ENCODE measurements at places on chromosomes 2 and 18.
A peak's percentile ranks its signal among the peaks of the same experiment; 100 is the strongest.

DNA sequence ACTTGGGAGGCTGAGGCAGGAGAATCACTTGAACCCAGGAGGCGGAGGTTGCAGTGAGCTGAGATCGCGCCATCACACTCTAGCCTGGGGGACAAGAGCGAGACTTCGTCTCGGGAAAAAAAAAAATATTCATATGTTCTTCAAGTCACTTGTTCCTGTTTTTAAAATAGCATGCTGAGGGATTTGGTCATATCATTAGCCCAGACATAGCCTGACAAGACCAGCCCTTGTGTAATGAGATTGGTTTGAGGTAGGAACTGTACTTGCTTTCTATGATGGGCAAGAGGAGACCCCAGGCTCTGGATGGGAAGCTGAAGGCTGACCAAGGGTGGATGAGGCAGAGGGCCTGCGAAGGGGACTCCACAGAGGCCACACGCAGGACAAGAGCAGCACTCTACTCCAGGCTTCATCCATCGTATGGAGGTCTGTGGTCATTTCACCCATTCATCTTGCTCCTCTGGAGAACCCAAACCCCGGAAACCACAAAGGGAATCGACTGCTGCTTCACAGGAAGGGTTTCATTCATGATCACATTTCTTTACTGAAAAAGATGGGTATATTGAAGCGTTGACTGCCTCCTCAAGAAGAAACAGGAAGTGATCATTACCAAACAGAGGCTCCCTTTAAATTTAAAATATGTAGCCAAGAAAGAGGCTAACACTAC, 87.1 kb upstream of the ZNF397 start:
- DNase-seq: no peak

DNA sequence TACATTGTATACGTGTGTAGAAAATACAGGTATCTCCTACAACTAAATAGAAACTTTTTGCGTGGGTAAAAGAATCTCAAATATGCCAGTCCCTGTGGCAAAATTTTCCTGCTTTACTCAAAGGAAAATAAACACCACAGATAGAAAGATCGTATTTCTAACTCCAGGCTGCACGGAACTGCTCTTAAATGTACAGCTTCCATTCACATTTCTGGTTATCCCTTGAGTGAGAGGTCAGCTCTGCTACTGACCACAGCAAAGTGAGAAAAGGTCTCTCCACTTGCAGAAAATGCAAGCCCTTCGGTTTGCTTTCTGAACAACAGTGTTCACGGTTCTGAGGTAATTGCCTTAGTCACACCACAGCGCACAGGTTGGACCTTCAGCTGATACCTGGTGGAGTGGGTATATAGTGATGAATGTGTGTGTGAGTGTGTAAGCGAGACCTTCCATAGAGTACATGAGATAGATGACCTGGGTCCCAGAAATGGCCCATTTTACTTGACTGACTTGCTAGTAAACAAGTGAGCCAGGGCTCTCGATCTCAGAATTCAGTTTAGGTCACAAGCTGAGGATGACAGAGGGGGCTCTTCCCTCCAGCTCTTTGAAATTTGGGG, 52.1 kb downstream of the ALPK2 start:
- no peak for DNase-seq

DNA sequence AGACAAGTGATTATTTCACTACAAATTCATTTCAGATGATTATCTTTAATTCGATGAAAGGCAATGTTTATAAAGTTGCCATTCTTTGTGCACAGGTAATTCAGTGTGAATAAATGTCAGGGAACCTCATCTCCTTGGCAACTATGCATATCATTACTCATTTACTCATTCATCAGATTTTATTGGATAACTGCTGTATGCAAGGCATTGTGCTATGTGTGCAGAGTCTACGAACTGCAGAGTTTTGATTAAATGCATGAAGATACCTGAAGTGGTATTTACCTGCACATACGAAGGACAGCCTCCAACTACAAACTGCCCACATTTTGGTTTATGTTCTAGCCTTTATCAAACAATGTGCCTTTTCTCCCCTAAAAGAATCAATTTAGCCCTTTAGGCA, 3.5 kb downstream of the RND3 start:
- no peak for DNase-seq

GRCh38 chr2:222835143-222835822, 25.6 kb upstream of the ACSL3 start:
- no peak for DNase-seq

GRCh38 chr2:150191349-150191748, 296.1 kb downstream of the RND3 start:
- DNase-seq: no peak

DNA sequence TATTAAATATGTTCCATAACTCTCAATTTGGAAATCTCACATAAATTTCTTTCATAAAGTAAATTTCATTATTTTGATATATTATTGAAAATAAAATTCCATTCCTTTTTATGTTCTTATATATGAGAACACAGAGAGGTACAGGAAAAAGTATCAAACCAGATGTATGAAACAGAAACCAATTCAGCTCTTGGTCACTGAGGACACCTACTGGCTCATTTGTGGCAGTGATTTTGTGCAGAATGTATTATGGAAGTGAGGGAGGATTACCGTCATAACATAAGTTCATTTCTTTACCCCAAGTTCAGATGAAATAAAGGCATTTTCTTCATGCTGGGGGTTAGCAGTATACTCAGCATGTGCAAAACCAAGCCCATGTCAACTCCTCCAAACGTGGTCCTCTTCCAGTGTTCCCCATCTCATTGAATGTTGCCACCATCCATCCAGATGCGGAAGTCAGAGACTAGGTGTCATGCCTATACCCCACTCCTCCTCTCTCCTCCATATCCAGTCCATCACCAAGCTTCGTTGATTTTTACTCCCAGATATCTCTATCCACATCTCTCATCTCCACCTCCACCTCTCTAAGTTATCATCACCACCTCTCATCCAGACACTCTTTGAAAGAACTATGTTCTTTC, 41.7 kb upstream of the MALL start:
- DNase-seq: peak; percentile 15
